ENCODE measurements at places on chromosomes 2 and 18.

GRCh38 chr2:42973726-42974125 lies 181.3 kb upstream of the HAAO start:
- H3K4me1 ChIP-seq: peaks cover 34% of the 10 kb centered on the region
- no peaks in the 10 kb centered on the region for H3K27me3 ChIP-seq
- H3K27ac ChIP-seq: no peak overlapping the region
- no peak overlapping the region for H3K4me3 ChIP-seq
- H3K36me3 ChIP-seq: no peaks in the 10 kb centered on the region
- DNase-seq: no peak

GRCh38 chr2:152400607-152401214 lies 65.7 kb downstream of the FMNL2 start:
- H3K36me3 ChIP-seq: no peaks in the 10 kb centered on the region
- H3K27ac ChIP-seq: no peak overlapping the region
- peaks cover 21% of the 10 kb centered on the region for H3K4me1 ChIP-seq
- no peak overlapping the region for H3K4me3 ChIP-seq
- no peaks in the 10 kb centered on the region for H3K27me3 ChIP-seq

- H3K27ac ChIP-seq: no peak overlapping the region
- no peaks in the 10 kb centered on the region for H3K36me3 ChIP-seq
- H3K27me3 ChIP-seq: peaks cover 5% of the 10 kb centered on the region
- H3K4me3 ChIP-seq: no peak overlapping the region
- DNase-seq: peak; percentile 76
Measured at GRCh38 chr18:400456-400855, 100.0 kb downstream of the COLEC12 start.

GRCh38 chr2:215874418-215874817 lies 138.9 kb downstream of the MREG start:
- no peaks in the 10 kb centered on the region for H3K36me3 ChIP-seq
- no peaks in the 10 kb centered on the region for H3K27me3 ChIP-seq
- H3K27ac ChIP-seq: no peak overlapping the region
